ENCODE measurements at places on chromosomes 7 and 10.

DNA sequence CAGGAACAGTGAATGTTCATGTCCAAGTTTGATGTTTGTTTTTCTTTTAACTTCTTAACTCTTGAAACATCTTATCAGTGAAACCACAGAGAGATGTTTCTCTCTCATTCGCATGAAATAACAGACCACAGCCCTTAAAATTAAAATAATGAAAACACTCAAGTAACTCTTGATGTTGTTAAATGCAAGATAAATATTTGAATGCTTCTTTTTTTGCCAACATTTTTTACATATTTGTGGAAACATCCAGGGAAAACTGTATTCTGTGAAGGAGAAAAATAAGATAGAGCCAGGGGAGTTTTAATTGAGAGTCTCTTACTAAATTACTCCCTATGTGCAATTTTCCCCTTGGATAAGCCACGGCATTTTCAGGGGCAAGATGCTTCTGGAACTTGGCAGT lies 361.8 kb upstream of the MGMT start:
- peak; percentile 63 for DNase-seq

- no peak for DNase-seq
Measured at GRCh38 chr10:49679480-49679893, at the start of gene C10orf53. Gene C10orf53 (plus strand): TSS chr10:49679651. CDS start chr10:49679698, 47 bp downstream.

- DNase-seq = no peak
Measured at GRCh38 chr10:97327348-97328294, 6.9 kb downstream of the FRAT2 start.

DNA sequence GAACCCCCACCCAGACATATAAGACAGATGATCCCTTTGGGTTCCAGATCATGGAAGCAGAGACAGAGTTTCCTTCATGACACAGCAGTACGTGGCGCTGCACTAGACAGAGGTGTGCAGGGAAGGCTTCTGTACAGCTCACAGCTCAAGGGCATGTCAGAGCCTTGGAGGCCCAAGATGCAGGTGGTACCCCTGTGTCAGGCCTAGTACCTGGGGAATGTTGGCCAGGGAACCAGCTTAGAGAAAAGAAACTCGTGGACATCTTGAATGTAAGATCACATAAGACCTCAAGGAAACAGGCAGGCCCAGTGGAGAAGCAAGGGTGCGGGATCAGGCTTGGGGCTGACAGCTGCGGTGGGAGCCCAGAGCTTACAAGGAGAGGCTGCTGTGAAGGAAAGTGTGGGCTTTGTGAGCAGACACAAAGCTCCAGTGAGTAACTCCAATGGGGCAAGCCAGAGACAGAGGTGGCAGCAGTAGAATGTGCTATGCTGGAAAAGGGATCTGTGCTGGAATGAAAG lies 91.4 kb downstream of the WDFY4 start:
- no peak for DNase-seq

- DNase-seq = no peak
Measured at GRCh38 chr7:33821970-33822369, 83.4 kb upstream of the BMPER start.

- no peak for DNase-seq
Measured at GRCh38 chr7:155461631-155462030, 3.7 kb downstream of the EN2 start.

DNA sequence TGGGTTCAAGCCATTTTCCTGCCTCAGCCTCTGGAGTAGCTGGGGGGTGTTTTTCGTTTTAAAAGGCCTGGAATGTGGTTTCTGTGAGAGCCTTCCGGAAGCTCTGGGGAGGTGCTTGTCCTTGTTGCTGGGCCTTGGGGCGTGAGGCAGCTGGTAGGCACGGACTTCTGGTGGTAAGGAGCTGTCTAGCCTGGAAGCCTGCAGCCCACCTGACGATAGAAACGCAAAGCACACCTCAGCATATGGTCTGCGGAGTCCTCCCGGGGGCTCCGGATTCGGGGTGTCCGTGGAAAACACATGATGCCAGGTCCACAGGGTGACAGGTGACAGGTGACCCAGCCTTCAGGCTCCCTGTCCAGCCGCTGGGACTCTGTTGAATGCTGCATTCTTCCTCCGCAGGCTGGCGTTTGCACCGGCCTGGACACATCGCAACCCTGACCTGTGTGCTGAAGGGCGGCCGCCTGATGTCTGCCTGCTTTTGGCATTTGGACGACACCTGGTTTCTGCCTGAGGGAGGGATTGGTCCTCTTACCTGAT lies 37.3 kb downstream of the INPP5A start:
- peak; percentile 76 for DNase-seq

DNA sequence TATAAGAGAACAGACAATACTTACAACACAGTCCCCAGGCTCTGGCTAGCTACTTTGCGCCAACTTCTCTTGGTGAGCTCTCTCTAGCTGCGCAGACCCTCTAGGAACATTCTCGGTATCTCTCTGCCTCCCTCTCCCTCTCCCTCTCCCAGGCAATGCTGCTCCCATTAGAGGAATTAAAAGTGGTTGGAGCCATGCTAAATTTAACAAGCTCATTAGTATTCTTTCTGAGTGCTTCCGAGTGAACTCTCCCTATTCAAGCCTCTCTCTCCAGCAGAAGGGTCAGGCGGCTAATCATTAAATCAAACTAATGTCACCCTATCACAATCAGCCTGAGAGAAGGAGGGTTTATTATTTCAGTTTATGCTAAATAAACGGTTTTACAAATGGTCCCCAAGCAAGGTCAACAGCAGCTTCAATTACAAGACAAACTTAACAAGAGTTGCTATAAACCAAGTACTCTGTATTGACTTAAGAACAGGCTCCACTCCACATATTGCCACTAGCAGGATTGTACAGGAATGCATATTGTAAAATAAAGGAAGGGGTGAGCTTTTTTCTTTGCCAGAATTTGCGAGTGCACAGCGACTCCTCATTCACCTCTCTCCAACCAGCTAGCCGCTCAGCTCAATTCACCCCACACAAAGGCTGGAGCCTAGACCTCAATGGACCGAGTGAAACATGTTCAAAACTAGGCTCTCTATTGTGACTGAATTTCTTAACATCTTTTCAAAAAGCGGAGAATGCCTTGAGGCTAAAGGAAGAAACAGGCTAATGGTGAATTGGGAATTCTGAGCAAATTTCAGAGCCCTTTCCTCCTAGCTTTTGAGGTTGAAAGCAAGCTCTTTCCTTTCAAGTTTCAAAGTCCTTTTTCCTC lies 84.4 kb downstream of the GLI3 start:
- no peak for DNase-seq

GRCh38 chr7:115271332-115272235 lies 349.7 kb downstream of the MDFIC start:
- DNase-seq = peak; percentile 78

GRCh38 chr7:135811506-135811905 lies 62.9 kb upstream of the FAM180A start:
- DNase-seq = no peak

- DNase-seq = no peak
Measured at GRCh38 chr7:2107386-2108070, 125.2 kb downstream of the MAD1L1 start.

GRCh38 chr10:106771154-106771553 lies 393.4 kb downstream of the SORCS1 start:
- DNase-seq = no peak

DNA sequence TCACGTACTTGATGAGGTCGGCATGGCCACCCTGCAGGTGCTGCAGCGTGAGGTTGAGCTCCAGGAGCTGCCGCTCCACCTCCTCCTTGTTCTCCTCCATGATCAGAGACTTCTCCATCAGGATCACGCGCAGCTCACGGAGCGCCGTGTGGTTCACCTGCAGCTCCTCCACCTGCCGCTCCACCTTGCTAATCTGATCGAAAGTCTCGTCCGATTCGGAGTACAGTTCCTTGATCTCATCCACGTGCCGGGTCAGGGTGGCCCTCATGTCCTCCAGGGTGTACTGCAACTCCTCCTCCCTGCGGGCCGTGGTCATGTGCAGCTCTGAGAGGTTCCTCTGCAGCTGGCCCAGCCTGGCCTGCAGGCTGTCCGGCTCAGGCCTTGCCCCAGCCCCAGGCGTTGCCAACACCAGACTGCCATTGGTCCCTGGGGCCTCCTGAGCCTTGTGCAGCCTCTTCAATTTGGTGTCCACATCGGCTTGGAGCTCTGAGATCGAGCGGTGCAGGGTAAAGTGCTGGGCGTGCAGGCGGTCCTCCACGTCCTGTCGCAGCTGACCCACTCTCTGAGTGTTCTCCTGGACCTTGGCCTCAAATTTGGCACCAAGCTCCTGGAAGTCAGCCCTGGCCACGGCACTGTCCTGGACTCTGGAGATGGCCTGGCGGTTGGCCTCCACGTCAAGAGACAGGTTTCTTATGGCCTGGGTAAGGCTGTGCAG lies 13.9 kb downstream of the MMRN2 start:
- no peak for DNase-seq

DNA sequence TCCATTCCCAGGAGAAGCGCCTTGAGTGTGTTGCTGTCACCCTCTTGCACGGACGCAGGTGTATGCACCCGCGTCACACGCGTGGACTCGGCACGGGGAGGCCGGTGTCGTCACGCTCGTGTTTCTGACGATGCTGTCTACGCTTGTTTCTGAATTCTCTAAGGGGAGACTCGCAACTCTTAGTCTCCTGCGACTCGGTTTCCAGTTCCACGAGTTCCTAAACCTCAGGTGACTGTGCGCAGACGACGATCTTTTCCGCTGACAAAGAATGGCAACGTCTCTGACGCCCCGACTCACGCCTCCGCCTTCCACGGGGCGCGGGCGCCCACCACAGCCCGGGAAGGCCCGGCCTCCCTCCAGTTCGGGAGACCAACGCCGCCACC lies 579 bp downstream of the IDI1 start:
- no peak for DNase-seq
